Stimulated activated CD8-positive, alpha-beta memory T cell treated with anti-CD3 and anti-CD28 coated beads, Interleukin-15, amount 100 ng/mL, for 48 hours (primary cell): ENCODE measurements at places on chromosomes 2 and 18.
A peak's percentile ranks its signal among the peaks of the same experiment; 100 is the strongest.

GRCh38 chr2:44135771-44136170 lies 32.9 kb upstream of the PPM1B start:
- DNase-seq = no peak

DNA sequence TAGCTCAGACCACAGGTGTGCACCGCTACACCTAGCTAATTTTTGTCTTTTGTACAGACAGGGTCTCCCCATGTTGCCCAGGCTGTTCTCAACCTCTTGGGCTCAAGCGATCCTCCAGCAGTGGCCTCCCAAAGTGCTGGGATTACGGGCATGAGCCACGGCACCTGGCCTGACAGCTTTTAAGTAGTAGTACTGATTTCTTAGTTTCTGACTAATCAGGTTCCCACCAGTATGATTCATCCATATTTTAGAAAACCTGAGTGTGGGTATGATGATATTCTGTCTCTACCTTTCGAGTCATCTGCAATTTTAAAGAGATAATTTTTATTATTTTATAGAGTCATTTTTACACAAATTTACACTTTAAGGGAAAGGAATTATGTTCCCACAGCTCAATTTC lies 46.4 kb upstream of the GULP1 start:
- DNase-seq = no peak

DNA sequence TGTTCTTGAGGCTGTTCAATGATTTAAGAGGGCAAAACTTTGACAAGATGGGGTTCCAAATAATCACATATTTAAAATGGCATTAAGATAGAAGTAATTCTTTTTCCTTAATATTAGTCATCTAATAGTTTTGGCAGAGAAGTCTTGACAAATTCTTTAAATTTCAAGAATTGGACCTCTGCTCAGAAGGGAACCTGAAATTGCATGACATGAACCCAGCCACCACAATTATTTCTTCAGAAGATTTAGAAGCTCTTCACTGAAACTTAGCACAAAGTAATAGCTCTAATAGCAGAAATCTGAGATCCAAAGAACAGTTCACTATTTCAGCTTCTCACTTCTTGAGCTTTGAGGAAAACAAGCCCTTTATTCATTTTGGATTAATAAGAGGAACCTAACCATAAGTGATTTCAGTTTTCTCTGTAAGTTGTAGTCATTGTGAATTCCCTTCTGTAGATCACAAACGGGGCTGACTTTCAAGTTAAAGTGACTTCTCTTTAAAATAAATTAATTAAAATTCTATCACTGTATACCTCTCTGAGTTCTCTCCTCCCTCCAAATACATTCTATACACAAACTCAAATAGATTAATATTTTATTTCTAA lies 100.6 kb upstream of the ITGA4 start:
- DNase-seq = no peak

GRCh38 chr18:9705183-9705829 lies 2.8 kb upstream of the RAB31 start:
- DNase-seq = no peak

GRCh38 chr2:59413751-59414570 lies 1139.5 kb downstream of the BCL11A start:
- no peak for DNase-seq

DNA sequence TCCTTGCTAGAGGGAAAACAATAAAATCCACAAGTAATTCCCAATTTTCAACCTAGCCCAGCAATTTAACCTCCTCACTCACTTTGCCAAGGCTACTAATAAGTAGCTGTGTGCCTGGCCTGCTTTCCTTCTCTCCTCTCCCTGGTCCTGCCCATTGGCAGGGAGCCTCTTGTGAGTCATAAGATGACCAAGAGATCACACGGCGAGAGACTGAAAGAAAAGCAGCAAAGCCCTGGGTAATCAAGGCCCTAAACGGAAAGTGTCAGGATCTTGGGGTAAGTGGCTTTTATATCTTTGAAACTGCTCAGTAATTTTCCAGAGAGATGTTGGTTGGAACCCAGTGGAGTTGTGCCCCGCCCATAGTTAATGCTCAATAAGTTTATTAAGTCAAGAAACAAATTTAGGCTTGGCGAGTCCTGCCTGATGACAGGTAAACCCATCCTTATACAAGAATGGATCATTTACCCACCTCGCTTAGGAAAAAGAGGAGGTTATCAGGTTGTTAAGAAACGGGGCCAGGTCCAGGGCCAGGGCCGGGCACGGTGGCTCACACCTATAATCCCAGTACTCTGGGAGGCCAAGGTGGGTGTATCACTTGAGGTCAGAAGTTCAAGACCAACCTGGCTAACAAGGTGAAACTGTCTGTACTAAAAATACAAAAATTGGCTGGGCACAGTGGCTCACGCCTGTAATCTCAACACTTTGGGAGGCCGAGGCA lies 10.0 kb upstream of the ADAM17 start:
- no peak for DNase-seq

GRCh38 chr2:111157071-111157661 lies 36.5 kb downstream of the BCL2L11 start:
- no peak for DNase-seq

DNA sequence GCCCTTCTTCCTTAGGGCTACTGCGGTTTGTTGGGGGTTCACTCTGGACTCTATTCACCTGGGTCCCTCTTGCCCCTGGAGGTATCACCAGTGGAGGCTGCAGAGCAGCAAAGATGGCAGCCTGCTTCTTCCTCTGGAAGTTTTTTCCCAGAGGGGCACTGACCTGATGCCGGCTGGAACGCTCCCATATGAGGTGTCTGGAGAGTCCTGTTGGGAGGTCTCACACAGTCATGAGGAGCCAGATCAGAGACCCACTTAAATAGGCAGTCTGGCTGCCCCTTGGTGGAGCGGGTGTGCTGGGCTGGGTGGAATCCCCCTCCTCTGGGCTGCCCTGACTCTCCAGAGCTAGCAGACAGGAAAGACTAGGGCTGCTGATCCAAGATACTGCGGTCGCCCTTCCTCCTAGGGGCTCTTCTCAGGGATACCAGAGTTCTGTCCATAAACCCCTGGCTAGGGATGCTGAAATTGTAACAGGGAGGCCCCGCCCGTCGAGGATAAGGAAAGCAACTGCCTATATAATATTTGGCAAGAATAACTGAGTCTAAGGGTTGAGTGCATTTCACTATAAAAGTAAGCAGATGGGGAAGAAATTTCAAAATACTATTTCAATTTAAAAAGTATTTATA lies 140.7 kb downstream of the NOL4 start:
- DNase-seq = no peak

DNA sequence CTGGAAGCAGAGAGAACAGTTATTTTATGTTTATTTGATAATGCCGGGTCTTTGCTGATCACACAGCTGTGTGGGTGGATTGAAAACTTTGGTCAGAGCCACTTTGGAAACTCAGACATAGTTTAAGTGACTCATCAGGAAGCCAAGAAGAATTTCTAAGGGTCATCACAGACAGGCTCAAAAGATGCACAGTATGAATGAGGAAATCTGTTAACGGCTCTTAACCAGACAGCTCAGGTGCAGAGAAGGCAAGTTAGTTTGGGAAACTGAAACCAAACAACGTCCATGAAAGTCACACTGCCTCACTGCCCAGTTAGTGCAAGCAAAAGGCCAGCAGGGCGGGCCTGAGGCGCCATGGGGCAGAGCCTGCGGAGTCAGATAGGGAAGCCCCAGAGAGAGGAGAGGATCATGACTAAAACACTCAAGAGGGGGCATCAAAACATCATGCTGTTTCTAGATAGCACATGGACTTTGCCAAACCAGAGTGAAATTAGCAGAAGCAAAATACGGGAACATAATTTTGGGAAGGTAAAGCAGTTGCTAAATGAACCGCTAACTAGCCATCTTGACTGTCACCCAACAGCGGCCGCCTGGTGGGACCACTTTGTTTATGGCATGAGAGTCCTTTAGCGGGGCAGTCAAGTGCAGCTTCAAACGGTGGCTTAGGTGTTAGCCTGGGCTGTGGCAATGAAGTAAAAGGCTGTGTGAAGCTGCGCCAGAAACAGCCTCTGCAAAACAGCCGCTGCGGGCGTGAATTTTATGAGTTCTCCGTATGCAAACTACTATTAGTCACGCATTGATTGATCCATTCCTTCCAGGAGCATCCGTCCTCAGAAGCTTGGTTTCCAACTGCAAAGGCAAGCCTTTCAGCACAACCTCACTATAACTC lies 101.2 kb downstream of the KCTD18 start:
- DNase-seq = no peak

- no peak for DNase-seq
These were observed 19.3 kb upstream of the HDAC4 start for GRCh38 chr2:239420082-239420481.

- no peak for DNase-seq
These were observed 55.4 kb downstream of the MALT1 start for GRCh38 chr18:58726671-58727070.

- peak; percentile 2 for DNase-seq
These were observed 496 bp downstream of the SUCLG1 start for GRCh38 chr2:84458551-84459017.

DNA sequence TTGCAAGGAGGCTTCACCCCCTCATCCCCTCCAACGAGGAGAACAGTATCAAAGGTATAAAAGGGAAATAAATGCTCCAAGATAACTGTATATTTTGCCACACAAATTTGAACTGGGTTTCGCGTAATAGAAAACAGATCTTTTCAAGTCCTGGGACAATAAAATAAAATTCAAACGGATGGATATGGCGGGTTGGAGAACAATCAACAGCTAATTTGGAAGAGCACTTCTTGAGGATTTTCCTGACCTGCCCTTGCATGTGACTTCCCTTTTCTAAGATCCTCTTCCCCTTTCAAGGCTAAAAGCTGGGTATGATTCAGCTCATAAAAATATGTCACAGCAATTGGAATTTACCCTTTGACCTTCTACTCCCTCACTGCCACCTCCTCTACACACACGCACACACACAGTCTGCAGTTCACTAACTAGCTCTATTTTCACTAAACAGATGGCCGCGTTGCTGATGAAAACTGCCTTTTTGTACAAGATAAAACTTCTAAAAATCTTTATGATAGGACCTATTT lies 386.9 kb downstream of the FIGN start:
- DNase-seq = no peak

DNA sequence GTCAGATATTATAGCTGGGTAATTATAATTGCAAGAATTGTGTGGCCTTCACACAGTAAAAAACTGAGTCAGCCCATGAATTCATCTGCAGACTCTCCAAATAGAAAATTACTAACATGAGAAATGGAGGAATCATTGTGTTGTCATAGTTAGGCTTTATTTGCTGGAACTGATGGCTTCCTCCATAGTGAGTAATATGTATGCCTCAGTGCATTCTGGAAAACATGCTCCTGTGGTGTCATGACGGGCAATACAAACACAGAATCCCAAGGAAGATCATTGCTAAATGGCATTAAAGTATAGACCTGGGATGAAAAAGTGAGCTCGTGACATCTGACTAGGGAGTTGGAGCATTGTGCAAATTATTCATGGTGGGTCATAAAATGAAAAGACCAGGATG lies 23.6 kb upstream of the NMS start:
- no peak for DNase-seq

GRCh38 chr2:6926071-6926732 lies 9.0 kb downstream of the RNF144A start:
- DNase-seq = no peak

- DNase-seq = no peak
These were observed 44.3 kb downstream of the SNRPD1 start for GRCh38 chr18:21656402-21656801.

GRCh38 chr2:94996305-94997100 lies 29.0 kb upstream of the MAL start:
- no peak for DNase-seq

DNA sequence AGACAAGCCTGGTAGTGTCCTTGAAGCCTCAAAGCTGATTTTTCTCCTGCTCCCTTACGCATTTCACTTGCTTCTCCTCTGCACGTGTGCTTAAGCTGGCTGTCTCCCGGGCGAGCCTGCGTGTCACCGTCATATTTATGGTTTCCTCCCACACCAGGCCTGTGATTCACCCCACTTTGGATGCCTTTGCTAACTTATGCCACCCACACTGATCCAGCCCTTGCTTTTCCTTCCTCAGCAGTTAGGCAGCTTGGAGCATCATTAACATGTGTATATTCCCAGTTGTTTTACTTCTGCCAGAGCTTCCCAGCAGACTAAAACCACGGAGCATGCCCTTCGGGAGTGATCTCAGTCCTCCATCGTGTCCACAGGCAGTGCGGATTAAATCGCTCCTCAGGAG lies 2.2 kb downstream of the ST3GAL5 start:
- peak; percentile 49 for DNase-seq

- no peak for DNase-seq
These were observed 271.3 kb downstream of the KCNS3 start for GRCh38 chr2:18149660-18150246.

- DNase-seq = no peak
These were observed 96.1 kb downstream of the PPP1R1C start for GRCh38 chr2:182081602-182082260.

DNA sequence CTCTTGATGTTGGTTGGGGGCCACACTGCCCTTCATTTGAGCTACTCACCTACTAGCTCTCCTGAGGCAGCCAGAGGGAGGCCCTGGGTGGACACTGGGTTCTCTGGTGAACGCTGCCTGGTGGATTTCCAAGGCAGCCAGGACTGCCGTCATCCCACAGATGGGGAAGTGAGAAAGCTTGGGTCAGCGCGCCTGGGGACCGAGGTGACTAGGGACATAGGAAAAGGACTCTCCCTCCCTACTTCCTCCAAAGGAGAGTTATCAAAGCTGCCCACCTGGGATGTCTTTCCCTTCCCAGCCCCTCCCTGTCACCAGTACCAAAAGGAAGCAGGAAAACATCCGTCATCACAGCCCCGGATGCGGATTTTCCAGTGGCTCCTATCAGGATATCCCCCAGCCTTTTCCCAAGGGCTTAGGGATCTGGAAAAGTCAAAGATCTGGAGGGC lies 3.8 kb upstream of the SEMA4C start:
- DNase-seq = no peak

DNA sequence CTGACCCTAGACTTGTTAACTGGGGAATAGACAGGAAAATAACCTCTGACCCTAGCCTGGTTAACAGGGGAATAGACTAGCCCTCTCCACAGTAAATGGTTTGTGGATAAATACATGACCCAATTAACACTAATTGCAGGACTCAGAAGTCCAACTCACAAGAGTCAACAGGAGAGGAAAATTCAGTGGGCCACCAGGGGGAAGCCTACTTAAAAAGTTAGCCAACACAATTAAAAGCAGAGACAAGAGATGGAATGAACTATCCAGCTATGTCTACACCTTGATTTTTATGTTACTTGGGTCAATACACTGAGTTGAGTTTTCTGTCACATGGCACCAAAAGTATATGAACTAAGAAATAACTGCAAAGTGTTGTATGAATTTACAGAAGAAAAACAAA lies 158.8 kb upstream of the SLC39A10 start:
- DNase-seq = no peak

- no peak for DNase-seq
These were observed 614.4 kb downstream of the CPS1 start for GRCh38 chr2:211170843-211171242.
